ENCODE measurements at places on chromosomes 12 and 14. TPM values are rescaled to one million over a fixed set of nuclear protein-coding genes. Genes with fewer than 3 reads are reported as not detected.
A peak's percentile ranks its signal among the peaks of the same experiment; 100 is the strongest.

Gene MED6
- 34.4 TPM for polyA plus RNA-seq

Gene CNTN1
- polyA plus RNA-seq = 16.2 TPM

Gene JPH4
- 1.0 TPM for polyA plus RNA-seq

Gene CDKL1
- polyA plus RNA-seq = 4.8 TPM

Gene NKX2-1
- not detected for polyA plus RNA-seq

Gene PRH1
- polyA plus RNA-seq = 8.8 TPM

Gene RTL1
- 29.5 TPM for polyA plus RNA-seq

Gene MYO1H
- 0.04 TPM for polyA plus RNA-seq

Gene YARS2
- 23.4 TPM for polyA plus RNA-seq

Gene KRT6B
- not detected for polyA plus RNA-seq

Gene NAV3
- 10.8 TPM for polyA plus RNA-seq

DNA sequence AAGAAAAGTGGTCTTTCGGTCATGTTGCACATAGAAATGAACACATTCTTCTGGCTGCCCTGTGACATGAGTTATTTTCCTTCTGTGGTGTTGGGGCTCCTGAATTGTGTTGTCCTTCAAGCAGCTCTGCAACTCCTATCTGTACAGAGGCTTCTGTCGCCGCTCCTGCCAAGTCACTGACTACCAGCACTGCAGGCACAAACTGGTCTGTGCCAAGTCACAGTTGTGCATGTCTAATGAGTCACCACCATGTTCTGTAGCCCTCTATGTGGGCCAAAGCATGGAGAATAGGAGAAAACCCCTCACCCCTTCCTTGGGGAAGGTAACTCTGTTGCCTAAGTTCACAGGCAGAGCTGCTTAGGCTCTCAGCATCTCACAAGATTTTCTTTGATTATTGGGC lies 283.3 kb downstream of the RPL10L start:
- no peak overlapping the region for H3K27ac ChIP-seq
- no peaks in the 10 kb centered on the region for H3K27me3 ChIP-seq
- no peak for DNase-seq
- H3K4me3 ChIP-seq = no peak overlapping the region
- no peaks in the 10 kb centered on the region for H3K36me3 ChIP-seq

DNA sequence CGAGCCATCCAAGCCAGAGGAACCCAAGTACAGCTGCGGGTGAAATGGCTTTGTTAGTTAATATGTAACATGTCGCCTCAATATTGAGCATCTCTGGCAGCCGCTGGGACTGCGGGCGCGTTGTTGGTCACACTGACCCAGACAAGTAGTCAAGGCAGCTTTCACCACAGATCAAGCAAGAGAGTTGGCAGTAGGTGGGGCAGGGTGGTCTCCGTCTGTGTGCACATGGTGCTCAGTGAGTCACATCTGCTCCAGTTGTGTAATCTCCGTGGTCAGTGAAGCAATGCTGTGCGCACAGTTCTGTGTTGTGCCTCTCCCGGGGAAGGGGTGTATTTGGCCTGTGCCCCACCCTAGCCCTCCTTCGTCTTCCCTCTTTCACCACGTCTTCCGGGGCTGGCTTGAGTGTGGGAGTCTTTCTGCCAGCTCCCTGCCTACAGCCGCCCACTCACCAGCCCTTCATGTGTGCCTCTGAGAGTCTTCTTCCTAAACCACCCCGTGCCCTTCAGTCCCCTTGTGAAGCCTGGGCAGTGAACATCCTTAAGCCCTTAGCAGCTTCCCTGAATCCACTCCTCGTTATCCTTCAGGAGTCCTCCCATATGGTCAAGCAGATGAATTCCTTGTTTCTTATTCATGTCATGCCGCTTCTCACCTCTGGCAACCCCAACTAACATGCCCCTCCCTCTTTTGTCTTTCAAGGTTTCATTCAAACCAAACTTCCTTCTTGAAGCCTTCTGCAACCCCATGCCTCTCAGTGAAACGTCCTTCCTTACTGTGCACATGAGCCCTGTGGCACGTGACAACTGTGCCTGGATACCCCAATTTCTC lies 242.1 kb downstream of the CACNA1C start:
- H3K4me1 ChIP-seq = peaks cover 9% of the 10 kb centered on the region
- peaks cover 7% of the 10 kb centered on the region for H3K27me3 ChIP-seq
- no peak overlapping the region for H3K27ac ChIP-seq
- no peaks in the 10 kb centered on the region for H3K36me3 ChIP-seq
- no peak for DNase-seq
- H3K4me3 ChIP-seq = no peak overlapping the region

- no peaks in the 10 kb centered on the region for H3K27me3 ChIP-seq
- H3K4me3 ChIP-seq = no peak overlapping the region
- no peak for DNase-seq
- no peaks in the 10 kb centered on the region for H3K4me1 ChIP-seq
- H3K36me3 ChIP-seq = peaks cover 40% of the 10 kb centered on the region
These were observed 33.6 kb downstream of the UBR7 start for GRCh38 chr14:93240678-93241000.

- no peak overlapping the region for H3K27ac ChIP-seq
- no peaks in the 10 kb centered on the region for H3K36me3 ChIP-seq
- H3K4me1 ChIP-seq = no peaks in the 10 kb centered on the region
- no peak overlapping the region for H3K4me3 ChIP-seq
These were observed 47.7 kb upstream of the PPP2R5C start for GRCh38 chr14:101713621-101714349.

- H3K27ac ChIP-seq = no peak overlapping the region
- H3K36me3 ChIP-seq = no peaks in the 10 kb centered on the region
- H3K27me3 ChIP-seq = no peaks in the 10 kb centered on the region
- no peaks in the 10 kb centered on the region for H3K4me1 ChIP-seq
- no peak overlapping the region for H3K4me3 ChIP-seq
- DNase-seq = no peak
These were observed 14.2 kb downstream of the PLEKHH1 start for GRCh38 chr14:67547224-67547780.

- peaks cover 2% of the 10 kb centered on the region for H3K27me3 ChIP-seq
- H3K4me3 ChIP-seq = no peak within 1 kb of the TSS
- no peak within 1 kb of the TSS for H3K27ac ChIP-seq
- DNase-seq = no peak
These were observed at the start of gene BCL2L14 for GRCh38 chr12:12070674-12071656. TSS of gene BCL2L14 (plus strand) at chr12:12070939. CDS start at chr12:12079306, 8,367 bp downstream.

DNA sequence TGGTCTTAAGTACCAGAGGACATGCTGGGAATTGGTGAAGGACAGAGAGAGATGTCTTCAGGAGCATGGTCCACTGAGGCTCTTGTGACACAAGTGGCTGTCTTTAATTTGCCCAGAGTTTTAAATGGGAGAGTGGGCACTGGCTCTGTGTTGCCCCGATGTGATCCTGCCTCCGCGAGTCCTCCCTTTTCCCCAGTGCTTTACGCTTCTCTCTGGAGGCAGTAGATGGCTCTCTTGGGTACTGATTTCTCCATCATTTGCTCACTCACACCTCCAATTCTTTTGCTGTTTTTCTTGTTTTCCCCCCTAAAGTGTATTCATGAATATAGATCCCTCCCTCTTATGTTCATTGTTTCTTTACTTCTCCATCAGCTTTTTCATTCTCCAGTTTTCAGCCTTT lies 74.3 kb downstream of the EMP1 start:
- H3K27ac ChIP-seq = no peak overlapping the region
- DNase-seq = no peak
- H3K27me3 ChIP-seq = peaks cover 2% of the 10 kb centered on the region
- no peaks in the 10 kb centered on the region for H3K36me3 ChIP-seq

DNA sequence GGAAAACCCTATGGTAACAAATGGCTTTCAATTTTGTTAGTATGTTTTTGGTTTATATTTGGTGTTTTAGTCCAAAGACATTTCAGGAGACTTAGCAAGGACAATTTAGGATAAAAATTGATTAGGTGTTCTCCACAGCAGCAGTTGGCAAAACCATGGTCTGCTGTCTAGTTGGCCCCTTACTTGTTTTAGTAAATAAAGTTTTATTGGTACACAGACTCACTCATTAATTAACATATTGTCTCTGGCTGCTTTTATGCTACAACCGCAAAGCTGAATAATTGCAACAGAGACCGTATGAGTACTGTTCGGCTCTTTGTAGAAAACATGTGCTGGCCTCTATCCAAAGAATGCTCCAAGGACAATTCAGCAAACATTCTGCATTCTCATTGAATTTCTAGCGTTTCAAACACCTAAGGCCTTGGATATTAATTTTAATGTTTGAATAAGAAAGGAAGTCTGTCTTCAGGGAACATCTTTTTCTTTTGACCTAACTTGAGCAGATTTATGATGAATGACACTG lies 77.7 kb downstream of the CCDC92 start:
- no peak overlapping the region for H3K4me3 ChIP-seq
- no peak for DNase-seq
- no peaks in the 10 kb centered on the region for H3K4me1 ChIP-seq
- no peaks in the 10 kb centered on the region for H3K36me3 ChIP-seq

DNA sequence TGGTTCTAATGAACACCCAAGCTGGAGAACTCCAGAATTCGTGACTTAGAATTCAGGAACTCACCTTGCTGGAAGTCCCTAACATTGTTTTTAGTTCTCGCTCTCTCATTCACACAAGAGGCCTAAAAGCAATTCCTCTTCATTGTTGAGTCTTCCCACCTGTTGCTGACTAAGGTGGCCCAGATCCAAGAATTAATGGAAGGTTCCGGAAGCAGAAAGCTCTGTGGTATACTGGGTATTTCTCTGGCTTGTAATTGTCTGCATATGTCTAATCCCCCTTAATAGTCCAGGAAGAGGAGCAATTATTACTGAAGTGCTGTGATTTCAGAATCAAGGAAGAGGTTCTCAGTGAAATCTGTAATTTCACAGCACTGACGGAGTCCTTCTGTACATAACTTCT lies 31.4 kb downstream of the TMEM233 start:
- peaks cover 6% of the 10 kb centered on the region for H3K4me1 ChIP-seq
- peak; percentile 48 for DNase-seq
- no peak overlapping the region for H3K27ac ChIP-seq
- H3K4me3 ChIP-seq = no peak overlapping the region

DNA sequence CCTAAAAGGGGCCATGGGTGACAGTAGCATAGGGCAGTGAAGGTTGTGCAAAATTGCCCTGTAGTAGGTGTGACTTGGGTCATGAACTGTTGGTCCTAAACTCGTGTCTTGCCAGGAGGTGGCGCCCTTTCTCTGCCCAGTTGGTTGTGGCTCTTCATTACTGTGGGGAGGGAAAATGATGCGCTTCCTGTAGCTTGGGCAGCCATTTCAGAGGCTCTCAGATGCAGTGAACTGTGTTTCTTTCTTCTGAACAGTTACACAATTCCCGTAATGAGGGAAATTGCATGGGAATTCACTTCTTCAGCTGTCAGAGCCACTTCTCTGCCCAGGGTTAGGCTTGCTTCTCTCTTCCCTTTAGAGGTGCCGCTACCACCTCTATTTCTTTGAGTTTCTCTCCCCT lies 148.1 kb upstream of the NRXN3 start:
- H3K4me1 ChIP-seq = no peaks in the 10 kb centered on the region
- H3K4me3 ChIP-seq = no peak overlapping the region
- H3K36me3 ChIP-seq = no peaks in the 10 kb centered on the region

DNA sequence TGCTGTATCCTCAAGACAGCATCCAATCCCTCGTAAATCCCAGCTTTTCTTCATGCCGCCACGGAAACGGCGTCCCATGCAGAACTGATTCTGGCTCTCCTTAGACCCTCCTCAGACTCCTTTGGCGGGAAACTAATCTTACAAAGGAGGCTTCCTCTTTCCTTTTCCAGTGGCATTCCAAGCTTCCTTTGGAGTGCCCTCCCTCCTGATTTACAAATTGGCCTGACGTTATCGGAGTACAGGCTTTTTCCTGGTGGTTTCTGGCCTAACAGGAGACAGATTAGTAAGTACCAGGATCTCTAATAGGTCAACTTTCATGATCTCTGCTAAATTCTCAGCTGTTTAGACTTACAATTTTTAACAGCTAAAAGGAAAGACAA lies 1.3 kb upstream of the ZDHHC17 start:
- peaks cover 10% of the 10 kb centered on the region for H3K4me1 ChIP-seq
- H3K27me3 ChIP-seq = no peaks in the 10 kb centered on the region
- H3K4me3 ChIP-seq = no peak overlapping the region
- DNase-seq = peak; percentile 31

- no peak overlapping the region for H3K27ac ChIP-seq
- no peaks in the 10 kb centered on the region for H3K4me1 ChIP-seq
- no peak overlapping the region for H3K4me3 ChIP-seq
- H3K27me3 ChIP-seq = no peaks in the 10 kb centered on the region
- H3K36me3 ChIP-seq = no peaks in the 10 kb centered on the region
- no peak for DNase-seq
These were observed 2.6 kb upstream of the OR6J1 start for GRCh38 chr14:22646570-22647254.

- no peaks in the 10 kb centered on the region for H3K27me3 ChIP-seq
- H3K27ac ChIP-seq = peak overlapping the region; percentile 99
- DNase-seq = no peak
These were observed 33.9 kb downstream of the MIA2 start for GRCh38 chr14:39267608-39268005.

- H3K4me3 ChIP-seq = peak within 1 kb of the TSS; percentile 69
- no peak for DNase-seq
- H3K27ac ChIP-seq = peak within 1 kb of the TSS; percentile 67
- H3K36me3 ChIP-seq = no peaks in the 10 kb centered on the region
- H3K27me3 ChIP-seq = peaks cover 6% of the 10 kb centered on the region
- peaks cover 16% of the 10 kb centered on the region for H3K4me1 ChIP-seq
These were observed at the start of gene HVCN1 for GRCh38 chr12:110688446-110689280. TSS of gene HVCN1 (minus strand) at chr12:110689115. CDS start at chr12:110683245, 5,870 bp downstream.

DNA sequence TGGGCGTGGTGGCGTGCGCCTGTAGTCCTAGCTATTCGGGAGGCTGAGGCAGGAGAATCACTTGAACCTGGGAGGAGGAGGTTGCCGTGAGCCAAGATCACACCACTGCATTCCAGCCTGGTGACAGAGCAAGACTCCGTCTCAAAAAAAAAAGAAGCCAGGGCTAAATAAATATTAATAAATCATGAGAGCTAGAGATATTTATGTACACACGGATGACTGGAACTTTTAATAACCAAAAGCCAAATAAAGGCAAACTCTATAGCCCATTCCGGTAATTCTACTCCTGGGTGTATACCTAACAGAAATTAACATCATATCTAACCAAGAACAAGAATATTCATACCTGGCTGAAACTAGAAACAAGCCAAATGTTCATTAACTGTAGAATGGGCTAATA lies 7.7 kb upstream of the TRAFD1 start:
- no peaks in the 10 kb centered on the region for H3K27me3 ChIP-seq
- no peaks in the 10 kb centered on the region for H3K36me3 ChIP-seq
- no peak overlapping the region for H3K4me3 ChIP-seq
- DNase-seq = no peak

DNA sequence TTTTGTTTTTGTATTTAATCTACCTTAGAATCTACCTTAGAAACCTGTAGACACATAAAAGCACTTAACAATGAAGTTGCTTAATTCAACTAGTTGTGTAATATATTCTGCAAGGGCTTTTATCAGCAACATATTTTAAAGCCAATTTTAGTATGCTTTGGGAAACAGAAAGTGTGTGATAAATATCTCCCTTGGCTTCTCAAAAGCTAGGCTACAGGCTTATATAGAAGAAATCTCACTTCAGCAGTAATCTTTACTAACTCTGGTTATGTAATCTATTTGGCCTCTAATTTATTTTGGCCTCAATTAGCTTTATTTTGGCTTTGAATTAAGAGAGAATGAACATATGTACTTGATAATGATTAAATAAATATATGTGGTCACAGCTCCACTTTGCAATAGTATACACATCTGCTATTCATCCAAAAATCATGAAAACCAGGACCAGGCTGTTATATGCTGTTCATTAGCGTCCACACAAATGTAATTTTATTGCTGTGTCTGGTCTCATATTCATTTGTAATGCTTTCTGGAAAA lies 37.2 kb downstream of the LRP6 start:
- no peaks in the 10 kb centered on the region for H3K27me3 ChIP-seq
- H3K4me3 ChIP-seq = no peak overlapping the region
- DNase-seq = peak; percentile 70
- no peak overlapping the region for H3K27ac ChIP-seq
- no peaks in the 10 kb centered on the region for H3K4me1 ChIP-seq
